CD4-positive, alpha-beta T cell treated with Interleukin-15 for 4 hours (primary cell): ENCODE measurements at places on chromosomes 3 and 15.

- DNase-seq, result no peak
These were observed 3.7 kb downstream of the MKRN2OS start for GRCh38 chr3:12541625-12542024.

DNA sequence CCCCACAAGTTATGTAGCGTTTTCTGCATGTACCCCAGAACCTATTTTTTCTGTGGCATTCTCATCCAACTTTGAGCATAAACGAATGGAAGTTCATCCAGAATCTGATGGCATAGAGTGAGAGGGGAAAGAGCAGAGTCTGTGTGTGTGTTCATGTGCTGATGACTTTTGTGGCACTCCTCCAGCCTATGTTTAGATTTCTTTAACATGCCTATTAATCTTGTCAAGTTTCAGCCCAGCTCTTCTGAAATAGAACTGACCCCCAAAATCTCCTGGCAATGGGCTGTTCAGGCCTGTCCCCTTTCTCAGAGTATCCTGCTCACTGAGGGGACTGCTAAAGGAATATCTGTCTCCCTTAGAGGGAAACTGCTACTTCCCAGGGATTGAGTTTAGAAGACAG lies 56.4 kb upstream of the NEO1 start:
- DNase-seq, result no peak

- DNase-seq, result no peak
These were observed 251.9 kb upstream of the TMC3 start for GRCh38 chr15:81625896-81626295.

GRCh38 chr3:24493746-24494617 lies 668 bp downstream of the THRB start:
- DNase-seq, result no peak

DNA sequence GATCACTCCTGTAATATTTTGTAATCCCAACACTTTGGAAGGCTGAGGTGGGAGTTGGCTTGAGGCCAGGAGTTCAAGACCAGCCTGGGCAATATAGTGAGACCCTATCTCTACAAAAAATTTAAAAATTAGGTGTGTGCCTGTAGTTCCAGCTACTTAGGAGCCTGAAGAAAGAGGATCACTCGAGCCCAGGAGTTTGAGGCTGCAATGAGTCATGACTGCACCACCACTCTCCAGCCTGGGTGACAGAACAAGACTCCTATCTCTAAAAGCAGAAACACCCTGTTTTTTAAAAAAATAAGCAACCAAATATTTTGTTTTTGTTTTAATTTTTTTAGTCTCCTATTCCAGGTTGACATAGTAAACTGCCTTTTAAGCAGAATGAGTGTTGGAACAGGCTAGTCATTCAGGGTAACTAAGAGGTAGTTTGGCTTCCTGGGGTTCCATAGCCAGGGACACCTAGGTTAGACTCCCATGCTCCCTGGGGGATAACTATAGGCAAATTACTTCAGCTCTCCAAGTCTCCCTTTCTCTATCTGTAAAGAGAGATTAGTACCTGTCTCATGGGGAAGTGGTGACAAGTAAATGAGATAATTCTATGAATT lies 114.6 kb upstream of the C15orf61 start:
- no peak for DNase-seq

GRCh38 chr15:88918738-88919137 lies 5.6 kb upstream of the MFGE8 start:
- no peak for DNase-seq

- no peak for DNase-seq
These were observed 385.3 kb downstream of the NTRK3 start for GRCh38 chr15:87871258-87871681.

GRCh38 chr3:187737368-187738070 lies 7.7 kb downstream of the BCL6 start:
- peak; percentile 82 for DNase-seq

- no peak for DNase-seq
These were observed 942.5 kb downstream of the ROBO1 start for GRCh38 chr3:78825118-78825857.

DNA sequence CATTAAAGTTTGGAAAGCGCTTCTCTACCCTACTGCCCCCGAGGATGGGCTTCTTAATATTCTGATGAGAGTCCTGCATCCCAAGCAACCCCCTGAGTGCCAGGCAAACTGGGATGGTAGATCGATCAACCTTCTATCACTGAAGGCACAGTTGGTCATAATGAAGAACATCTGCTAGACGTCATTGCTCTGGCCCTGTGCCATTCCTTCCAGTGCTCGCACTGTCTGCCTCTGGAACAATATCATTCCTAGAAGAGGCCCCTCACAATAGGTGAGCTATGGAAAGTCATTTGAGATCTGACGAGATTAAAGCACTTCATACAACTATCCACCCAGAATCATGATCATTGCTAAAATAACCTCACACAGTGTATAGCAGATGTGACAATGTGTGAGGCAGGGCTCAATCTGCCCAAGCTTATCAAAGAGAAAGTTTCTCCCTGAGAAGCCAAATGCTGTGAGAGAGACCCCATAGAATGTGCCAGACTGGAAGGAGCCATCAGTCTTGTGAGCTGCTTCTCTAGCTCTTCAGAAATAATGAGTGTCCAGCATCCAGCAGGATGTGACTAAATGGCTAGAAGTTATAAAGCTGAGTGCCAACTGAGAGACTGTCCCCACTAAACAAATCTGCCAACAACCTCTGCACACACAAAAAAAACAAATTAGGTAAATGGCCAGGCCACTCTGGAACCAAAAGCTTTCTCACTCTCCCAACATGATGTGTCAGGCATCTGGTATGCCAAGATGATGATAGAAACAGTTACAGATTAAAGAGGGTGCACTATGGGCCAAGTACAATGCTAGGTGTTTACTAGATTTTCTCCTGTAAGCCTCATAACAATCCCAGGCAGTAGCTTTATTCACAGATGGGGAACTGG lies 165.5 kb downstream of the NECTIN3 start:
- DNase-seq, result no peak
